Activated CD8-positive, alpha-beta memory T cell treated with anti-CD3 and anti-CD28 coated beads for 24 hours (primary cell): ENCODE measurements at places on chromosomes 1 and 21.

- no peak for DNase-seq
Observed at GRCh38 chr1:43648221-43648847, 1.6 kb upstream of the KDM4A start.

- DNase-seq: peak; percentile 40
Observed at GRCh38 chr21:45537746-45538291, 4.4 kb downstream of the SLC19A1 start.

- no peak for DNase-seq
Observed at GRCh38 chr1:167263344-167263743, 42.7 kb downstream of the POU2F1 start.

DNA sequence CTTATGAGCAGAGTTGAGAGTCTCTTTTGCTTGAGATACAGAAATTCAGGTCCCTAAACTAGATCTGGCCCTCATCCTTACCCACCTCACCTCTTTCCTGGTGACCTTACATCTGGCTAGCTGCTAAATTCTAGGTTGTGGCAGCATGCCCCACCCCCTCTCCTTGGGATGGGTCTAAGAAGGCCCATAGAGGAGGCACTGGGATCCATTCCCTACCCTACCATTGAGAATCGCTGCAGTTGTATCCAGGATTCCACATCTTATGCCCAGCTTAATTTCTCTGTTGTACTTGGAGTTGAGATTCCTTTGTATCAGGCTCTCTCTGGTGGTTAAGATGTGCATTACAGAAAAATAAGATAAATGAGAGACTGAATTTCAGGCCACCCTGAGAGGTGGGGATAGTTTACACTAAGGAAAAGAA, 9.5 kb upstream of the TMEM39B start:
- DNase-seq: no peak

DNA sequence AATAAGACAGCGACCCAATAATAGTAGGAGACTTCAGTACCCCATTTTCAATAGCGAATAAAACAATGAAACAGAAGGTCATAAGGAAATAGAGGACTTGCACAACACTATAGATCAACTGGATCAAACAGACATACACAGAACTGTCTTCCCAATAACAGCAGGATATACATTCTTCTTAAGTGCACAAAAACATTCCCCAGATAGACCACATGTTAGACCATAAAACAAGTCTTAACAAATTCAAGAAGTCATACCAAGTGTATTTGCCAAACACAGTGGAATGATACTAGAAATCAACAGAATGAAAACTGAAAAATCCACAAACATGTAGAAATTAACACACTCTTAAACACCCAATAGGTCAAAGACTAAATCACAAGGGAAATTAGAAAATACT, 78.0 kb downstream of the LBR start:
- DNase-seq: no peak

DNA sequence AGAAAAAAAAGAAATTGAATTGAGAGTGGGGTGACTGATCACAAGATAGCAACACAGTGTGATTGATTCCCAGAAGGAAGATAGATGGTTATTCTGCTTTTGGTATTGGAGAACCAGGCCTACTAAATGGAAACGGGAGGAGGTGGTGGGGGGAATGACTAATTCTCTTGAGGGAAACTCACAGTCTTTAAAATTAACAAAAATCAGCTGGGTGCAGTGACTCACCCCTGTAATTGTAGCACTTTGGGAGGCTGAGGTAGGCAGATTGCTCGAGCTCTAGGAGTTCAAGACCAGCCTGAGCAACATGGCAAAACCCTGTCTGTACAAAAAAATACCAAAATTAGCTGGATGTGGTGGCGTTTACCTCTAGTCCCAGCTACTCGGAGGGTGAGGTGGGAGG, 134.6 kb upstream of the PDE4B start:
- no peak for DNase-seq

DNA sequence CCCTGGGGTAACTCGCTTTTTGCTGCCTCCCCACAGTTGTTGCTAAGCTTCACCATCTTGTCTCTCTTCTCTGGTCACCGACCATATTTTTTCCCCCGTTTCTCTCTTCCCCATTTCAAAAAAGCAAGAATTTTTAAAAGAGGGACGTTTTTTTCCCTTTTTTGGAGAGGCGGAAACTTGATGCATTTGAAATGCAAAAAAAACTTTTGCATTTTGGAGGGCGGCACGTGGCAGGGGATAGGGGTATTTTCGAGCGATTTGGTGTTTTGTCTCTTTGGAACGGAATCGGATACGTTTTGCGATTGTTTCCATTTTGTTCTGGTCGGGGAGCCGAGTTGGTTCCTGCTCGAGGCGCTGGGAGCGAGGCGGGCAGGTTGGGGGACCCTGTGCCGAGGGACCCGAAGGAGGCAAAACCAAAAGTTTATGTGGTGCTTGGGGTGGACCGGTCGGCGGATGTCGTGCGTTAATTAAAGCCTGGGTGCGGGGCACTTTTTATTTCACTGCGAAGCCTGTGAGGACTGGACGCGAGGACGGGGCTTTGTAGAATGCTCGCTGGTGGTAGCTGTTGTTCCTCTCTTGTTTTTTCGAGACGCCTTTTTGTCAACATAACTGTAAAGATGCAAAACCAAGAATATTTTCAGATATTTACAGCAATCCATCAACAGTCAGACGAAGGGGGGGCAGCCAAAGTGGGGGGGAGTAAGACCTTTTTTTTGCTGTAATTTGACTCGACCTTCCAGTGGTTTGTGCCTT, 884 bp downstream of the H3-3A start:
- peak; percentile 82 for DNase-seq

DNA sequence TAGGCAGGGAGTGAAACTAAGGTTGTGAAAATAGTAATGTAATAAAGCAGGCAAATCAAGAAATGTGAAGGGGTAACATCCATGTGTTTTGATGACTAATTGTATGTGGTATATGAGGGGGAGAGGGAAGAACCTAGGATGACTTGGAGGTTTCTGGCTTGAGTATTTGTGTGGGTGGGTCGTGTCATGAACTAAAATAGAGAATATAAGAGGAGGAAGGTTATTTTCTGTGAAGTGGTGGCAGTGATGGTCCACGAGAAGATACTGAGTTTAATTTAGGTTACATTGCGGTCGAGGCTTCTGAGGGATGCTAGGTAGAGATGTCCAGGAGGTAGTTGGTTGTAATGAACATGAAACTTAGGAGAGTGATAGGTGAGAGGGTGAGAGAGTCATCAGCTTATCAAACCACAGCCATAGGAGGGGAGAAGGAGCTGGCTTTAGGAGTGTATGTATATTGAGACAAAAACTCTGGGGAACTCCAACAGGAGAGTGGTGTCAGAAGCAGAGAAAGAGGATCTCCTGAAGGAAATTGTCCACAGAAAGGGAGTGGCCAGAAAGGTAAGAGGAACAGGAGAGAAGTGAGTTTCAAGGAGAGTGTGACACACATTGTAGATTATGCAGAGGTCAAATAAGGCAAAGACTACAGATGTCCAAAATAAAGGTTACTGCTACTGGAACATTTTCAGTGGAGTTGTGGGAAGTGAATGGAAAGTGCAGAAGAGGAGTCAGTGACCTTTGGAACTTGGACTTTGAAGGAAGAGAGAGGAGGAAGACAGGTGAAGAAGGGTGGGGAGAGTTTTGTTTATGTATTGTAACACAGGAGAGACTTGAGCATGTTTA, 89.0 kb upstream of the MACF1 start:
- no peak for DNase-seq

DNA sequence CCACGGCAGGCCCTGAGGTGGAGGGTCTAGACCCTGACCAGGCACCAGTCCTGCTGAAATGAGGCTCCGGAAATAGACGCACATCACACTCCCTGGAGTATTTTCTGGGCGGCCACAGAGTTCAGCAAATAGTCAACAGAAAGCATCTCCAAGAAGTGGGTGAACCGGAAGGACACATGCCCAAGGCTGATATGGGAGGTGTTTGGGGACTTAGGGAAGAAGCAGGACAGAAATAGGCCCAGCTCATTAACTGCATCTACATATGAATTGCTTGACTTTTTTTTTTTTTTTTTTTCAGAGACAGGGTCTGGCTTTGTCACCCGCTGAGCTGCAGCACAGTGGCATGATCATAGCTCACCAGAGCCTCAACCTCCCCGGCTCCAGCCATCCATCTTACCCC, 36.5 kb upstream of the GPR157 start:
- DNase-seq: no peak

DNA sequence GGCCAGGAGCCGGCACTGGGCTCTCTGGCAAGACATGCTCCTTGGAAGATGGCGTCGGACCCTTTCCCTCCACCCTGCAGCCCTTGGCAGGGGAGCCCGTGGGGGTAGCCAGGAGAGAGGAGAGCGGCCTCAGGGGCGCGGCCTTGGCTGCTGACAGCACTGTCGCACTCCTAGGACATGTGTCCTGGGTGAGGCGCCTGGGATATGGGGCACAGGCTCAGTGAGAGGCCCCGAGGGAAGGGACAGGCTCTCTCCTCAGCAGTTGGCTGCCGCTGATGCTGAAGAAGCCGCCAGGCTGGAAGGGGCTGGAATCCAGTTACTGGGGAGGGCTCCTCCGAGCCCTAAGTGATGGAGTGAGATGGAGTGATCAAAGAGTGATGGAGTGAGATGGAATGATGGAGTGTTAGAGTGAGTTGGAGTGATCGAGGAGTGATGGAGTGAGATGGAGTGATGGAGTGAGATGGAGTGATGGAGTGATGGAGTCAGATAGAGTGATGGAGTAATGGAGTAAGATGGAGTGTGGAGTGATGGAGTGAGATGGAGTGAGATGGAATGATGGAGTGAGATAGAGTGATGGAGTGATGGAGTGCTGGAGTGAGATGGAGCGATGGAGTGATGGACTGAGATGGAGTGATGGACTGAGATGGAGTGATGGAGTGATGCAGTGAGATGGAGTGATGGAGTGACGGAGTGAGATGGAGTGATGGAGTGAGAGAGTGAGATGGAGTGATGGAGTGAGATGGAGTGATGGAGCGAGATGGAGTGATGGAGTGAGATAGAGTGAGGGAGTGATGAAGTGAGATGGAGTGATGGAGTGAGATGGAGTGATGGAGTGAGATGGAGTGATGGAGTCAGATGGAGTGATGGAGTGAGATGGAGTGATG, 27.6 kb upstream of the PKP1 start:
- no peak for DNase-seq

DNA sequence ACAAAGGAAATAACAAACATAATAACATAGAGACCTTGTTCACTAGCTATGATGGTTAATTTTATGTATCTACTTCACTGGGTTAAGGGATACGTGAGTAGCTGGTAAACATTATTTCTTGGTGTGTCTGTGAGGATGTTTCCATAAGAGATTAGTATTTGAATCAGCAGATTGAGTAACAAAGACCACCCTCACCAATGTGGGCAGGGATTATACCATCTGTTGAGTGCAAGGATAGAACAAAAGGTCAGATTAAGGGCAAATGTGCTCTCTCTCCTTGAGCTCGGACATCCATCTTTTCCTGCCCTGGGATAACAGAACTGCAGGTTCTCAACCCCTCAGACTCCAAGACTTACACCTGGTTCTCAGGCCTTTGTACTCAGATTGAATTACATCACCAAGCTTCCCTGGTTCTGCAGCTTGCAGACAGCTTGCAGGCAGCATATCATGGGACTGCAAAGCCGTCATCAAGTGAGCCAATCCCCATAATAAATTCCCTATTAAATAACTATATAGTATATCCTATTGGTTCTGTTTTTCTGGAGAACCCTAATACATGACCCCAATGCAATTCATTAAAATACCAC, 9.2 kb downstream of the SPATA6 start:
- DNase-seq: no peak

- no peak for DNase-seq
Observed at GRCh38 chr1:28663871-28664470, 4.6 kb upstream of the GMEB1 start.

- no peak for DNase-seq
Observed at GRCh38 chr1:190277107-190277506, 200.6 kb downstream of the BRINP3 start.

- no peak for DNase-seq
Observed at GRCh38 chr1:204756811-204757210, 71.3 kb upstream of the LRRN2 start.
